ENCODE measurements at places on chromosomes 4 and X.

- DNase-seq, result no peak
These were observed 25.7 kb downstream of the ADGRG2 start for GRCh38 chrX:19096586-19096985.

DNA sequence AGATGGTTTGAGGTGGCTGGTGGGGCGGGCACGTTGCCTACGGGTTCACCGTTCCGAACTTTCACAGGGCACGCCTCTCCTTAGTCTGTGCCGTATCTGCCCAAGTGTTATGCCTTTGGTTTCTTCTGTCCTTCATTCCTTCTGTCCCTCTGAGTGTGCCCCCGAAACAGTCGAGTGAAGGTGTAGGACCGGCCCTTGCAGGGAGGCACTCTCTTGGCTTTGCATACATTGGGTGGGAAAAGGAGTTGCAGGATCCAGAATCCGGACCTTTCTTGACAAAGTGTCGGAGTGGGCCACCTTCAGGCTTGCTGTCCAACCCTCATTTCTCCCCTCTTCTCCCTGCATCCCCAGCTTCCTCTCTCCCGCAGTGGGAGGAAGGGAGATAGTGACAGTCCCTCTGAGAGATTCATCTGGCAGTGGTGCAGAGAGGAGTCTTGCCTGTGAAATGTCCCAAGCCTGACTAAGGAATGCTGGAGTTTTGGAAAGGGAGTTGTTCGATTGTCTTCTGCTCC lies 569 bp downstream of the ARFIP1 start:
- no peak for DNase-seq

DNA sequence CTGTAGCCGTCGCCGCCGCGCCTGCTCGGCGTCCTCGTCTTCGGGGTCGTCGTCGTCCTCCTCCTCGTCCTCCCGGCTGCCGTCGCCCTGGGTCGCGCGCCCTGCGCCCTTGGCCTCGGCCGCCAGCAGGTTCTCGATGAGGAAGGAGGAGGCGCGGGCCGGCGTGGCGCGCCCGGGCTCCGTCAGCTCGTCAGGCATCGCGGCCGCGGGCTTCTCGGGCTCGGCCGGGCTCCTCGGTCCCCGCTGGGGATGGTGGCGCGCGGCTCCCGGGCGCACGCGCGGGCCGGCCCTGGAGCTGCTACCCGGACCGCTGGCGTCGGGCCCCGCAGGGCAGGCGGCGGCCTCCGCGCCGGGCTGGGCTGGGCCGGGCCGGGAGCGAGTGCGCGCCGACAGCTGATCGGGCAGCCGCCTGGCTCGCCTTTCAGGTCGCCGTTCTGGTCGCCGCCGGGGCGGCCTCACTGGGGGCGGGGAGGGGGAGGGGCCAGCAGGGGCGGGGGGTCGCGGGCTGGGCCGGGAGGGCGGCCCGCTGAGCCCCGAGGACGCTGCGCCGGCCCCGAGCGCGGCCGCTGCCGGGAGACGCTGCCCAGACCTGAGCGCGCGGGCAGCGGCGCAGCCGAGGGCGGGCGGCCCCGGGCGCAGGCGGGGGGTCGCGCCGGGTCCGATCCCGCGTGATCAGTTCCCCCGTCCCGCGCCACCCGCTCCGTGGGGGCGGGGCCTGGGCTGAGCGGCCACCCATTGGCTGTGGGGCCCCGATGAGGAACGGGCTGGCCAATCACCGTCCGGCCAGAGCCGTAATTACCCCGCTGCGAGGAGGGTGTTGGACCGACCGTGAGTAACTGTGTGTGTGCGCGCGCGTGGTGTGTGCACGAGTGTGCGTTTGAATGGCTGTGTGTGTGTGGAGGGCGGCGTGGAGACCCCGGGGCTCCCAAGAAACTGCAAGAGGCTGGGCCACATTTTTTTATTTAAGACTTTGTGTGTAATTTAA lies at the start of gene HMX1:
Gene HMX1 (minus strand): TSS at position 423 of the 985 bp plus-strand sequence. CDS start 225 bp downstream, at position 198.
- no peak for DNase-seq

DNA sequence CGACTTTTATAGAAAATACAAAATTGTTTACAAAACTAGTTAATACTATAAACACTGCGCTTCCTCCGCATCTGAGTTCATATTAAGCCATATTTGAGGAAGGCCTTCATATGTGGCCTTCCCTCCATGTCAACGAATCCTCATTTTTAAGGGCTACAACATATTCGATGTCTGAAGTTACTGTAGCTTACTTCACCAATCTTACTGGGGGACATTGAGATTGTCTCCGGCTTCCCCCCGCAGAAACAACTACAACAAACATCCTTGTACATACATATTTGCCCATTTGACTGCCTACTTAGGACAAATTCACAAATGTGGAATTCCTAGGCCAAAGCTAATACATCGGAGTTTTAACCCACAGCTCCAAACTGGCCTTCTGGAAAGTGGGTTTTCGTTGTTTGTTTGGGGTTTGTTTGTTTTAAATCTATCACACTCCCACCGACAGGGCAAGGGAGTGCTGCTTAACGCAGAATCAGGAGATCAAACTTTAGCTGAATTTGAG lies 581 bp upstream of the FAM114A1 start:
- no peak for DNase-seq

DNA sequence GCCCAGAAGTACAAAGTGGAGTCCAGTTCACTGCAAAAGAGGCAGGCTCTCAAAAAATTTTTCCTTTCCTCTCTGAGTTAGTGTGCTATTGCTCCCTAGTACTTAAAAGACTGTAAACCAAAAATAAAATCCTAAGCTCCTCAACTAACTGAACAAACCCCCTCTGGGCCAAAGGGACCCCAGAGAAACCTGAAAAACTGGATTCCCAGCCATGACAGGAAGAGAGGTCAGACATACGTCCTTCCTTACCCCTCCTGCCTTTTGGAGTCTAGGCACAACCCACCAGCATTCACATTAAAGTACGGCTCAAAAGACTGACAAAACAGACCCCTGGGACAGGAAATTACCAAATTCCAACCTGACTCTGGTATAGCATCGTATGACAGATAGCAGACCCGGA lies 957.9 kb upstream of the PRKX start:
- no peak for DNase-seq

DNA sequence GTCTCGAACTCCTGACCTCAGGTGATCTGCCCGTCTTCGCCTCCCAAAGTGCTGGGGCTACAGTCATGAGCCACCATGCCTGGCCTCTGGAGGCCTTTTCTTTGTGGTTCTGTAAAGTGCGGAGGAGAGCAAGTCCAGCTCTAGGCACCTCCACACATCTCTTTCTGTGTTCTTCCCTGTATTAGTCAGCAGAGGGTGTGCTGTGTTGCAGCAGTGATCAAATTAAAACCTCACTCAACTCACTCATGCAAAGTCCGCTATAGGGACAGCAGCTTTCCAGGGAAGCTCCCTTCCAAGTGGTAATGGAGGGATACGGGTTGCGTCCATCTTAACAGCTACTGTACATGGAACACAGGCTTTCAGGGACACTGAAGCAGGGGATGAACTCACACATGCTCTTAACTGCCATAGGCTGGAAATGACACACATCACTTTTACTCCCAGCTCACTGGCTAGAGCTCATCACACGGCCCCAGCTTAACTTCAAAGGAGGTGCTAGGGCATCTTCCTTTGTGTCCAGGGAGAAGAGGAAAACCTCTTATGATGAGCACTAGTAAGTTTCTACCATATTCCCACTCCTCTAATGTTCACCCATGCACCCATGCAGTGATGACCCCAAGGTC lies 36.0 kb upstream of the CCNG2 start:
- peak; percentile 4 for DNase-seq

- peak; percentile 1 for DNase-seq
These were observed 201.5 kb downstream of the TBX22 start for GRCh38 chrX:80216086-80216485.

- DNase-seq, result no peak
These were observed 34.4 kb upstream of the CENPU start for GRCh38 chr4:184768296-184768695.

DNA sequence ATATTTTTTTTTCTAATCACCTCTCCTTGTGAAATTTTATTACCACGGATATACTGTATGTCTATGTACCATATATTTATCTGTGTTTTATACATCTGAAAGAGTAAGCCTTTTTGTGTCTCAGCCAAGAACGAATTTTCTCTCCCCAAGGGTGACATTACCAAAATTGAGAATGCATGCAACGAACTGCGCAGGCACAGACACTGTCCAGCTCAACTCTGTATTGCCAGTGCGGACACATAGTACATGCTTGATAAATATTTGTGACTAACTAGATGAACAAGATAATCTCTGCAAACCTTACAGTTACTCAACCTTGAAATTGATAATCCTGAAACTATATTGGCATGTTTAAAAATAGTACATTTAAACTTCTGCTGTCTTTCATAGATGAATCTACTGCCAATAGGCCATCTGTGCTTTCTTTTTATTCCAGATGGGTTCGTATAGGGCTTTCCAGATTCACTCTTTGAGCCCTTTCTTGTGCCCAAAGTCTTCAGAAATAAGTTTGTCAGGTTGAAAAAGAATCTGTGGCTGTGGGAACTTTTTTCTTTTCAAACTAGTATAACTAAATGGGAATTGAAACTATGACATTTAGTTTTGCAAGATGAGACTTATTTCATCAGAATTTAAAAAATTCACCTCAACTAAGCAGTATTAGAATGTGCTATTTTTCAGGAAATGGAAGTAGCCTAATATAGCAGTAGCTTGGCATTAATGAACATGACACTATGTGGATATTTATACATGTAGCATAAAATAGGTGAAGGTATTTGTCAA lies 38.9 kb downstream of the DTHD1 start:
- no peak for DNase-seq

GRCh38 chrX:110218591-110218990 lies 99.3 kb downstream of the AMMECR1 start:
- DNase-seq, result peak; percentile 10

GRCh38 chr4:185839770-185840169 lies 27.8 kb upstream of the SORBS2 start:
- no peak for DNase-seq

GRCh38 chr4:148315049-148315448 lies 127.2 kb downstream of the NR3C2 start:
- DNase-seq, result no peak

DNA sequence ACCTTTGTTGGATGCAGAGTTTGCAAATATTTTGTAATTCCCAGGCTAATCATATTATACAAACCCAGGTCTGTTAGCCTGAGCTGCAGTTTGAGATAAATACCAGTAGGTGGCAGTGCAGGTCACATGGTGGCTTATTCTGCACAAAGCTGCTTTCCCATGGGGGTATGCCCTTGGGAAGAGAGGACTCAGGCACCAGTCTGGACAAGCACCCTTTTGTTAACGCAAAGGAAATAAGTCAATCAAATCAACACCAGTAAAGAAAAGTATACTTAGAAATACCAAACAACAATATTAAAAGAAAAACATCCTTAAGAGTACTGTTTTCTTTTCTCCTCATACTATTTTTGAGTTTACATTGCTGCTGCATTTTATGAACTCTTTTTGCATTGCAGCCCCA lies 389.0 kb upstream of the ZFP42 start:
- peak; percentile 64 for DNase-seq

GRCh38 chr4:76277667-76278066 lies 26.1 kb downstream of the FAM47E start:
- DNase-seq, result no peak

DNA sequence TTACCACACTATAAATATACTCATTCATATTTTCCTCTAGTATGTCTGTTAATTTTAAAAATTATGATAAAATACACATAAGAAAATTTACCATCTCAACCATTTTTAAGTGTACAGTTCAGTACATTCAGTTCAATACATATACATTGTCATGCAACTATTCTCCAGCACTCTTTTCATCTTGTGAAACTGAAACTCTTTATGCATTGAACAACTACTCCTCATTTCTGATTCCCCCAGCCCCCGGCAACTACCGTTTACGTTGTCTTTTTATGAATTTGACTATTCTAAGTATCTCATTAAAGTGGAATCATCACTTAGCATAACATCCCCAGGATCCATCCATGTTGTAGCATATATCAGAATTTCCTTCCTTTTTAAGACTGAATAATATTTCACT lies 8.7 kb downstream of the SMARCAD1 start:
- no peak for DNase-seq

- no peak for DNase-seq
These were observed 18.3 kb upstream of the SULT1E1 start for GRCh38 chr4:69878250-69878649.

DNA sequence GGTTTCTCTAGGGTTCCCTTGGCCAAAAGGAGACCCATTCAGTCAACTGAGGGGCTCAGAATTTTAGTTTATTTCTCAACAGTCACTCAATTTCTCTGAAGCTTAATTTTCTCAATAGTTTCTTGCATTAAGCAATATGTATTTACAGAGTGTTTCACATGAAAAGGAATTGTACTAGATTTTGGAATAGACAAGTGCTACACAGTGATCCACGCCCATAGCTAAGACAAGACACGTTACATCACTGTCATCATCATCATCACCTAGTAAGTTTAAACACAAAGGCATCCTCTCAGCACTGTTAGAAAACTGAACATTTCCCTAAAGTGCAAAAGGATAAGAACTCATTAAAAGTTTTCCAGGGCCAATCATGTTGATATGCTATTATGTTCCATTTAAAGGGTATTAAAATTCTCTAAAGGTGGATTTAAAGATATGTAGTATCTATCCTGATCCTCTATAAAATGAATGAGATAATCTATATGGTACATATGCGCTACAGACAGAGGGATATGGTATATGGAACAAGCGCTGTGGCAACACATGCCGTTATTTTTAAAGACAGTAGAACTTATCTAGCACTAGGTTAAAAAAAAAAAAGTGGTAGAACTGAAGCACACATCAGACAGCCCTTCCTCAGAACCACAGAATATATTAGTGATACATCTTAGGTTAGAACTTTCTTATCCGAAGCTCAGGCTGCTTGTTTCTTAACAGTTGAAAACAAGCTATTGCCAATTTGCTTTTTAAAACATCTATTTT lies 12.1 kb downstream of the PPA2 start:
- peak; percentile 20 for DNase-seq

GRCh38 chr4:110854021-110854678 lies 231.3 kb upstream of the PITX2 start:
- peak; percentile 14 for DNase-seq

GRCh38 chr4:126560794-126561193 lies 1072.0 kb upstream of the INTU start:
- no peak for DNase-seq

- DNase-seq, result no peak
These were observed 1051.4 kb upstream of the PRKX start for GRCh38 chrX:4764888-4765287.

- DNase-seq, result no peak
These were observed 33.2 kb upstream of the RPS6KA6 start for GRCh38 chrX:84221181-84221580.

DNA sequence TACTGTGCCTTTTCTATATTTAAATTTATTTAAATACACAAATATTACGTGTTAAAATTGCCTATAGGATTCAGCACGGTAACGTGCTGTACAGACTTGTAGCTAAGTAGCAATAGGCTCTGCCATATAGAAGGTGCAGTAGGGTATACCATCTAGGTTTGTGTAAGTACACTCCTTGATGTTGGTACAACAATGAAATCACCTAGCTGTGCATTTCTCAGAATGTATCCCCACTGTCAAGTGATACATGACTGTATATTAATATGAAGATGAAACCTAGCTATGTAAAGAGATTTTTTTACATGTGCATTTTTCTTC lies 431.2 kb downstream of the KCTD8 start:
- no peak for DNase-seq

GRCh38 chrX:44447214-44447613 lies 95.4 kb downstream of the FUNDC1 start:
- no peak for DNase-seq
